Iris pigment epithelial cell (primary cell): ENCODE measurements at places on chromosomes 2 and 18.

DNA sequence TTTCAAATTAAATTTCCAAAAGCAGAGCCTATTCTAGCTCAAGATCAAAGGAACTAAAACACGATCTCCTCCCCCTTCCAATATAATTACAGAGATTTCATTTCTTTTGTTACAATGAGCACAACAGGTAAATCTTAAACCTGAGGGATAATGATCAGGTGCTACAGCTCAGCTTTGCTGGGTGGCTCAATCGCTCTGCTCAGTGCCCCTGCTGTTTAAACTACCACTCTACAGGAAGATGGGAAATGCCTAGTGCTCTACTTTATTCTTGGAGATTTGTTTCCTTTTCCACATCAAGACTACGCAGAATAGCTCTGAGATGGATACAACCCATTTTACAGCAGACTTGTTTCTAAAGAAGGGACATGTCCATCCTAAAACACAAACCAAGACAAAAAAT, 162.3 kb downstream of the TCF4 start:
- no peak for DNase-seq

DNA sequence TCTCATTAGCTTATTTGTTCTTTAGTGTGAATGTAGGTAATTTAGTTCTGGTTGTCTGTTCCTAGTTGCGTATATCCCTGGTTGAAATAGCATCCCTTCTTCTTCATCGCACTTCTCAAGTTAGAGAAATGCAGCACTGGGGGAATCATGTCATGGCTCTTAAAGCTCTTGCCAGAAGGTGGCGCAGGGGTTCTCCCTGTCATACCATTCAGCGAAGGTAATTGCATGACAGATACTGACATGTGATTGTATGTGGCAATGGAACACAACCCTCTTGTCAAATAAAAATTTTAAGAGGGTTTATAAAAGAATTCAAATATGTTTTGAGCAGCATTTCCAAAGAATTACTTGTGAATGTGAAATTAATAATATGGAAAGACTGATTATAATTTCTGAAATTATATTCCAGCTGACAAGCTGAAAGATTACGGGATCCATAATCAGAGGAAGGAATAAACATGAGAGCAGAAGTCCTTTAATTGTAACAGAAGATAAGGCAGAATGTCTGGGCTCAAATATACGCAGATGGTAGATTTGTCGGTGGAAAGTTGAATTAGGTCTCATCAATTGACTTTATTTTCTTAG, 411.7 kb downstream of the DSEL start:
- peak; percentile 84 for DNase-seq

DNA sequence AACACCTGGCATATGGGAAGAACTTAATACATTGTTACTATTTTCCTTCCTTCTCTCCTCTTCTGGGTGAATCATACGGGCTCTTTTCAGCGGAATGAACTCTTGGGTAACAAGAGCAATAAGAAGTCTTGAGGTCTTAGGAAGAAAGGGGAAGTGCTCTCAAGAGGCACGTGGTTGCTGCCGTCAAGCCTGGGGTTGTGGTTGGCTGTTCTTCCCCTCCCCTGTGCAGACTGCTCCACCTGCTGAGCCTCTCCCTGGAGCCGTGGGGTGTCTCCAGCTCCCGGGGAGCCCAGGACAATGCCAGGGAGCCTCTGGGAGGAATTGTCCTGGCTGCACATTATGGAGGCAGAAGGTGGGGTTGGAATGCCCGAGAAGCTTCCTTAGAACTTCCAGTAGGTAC, 19.4 kb downstream of the TOGARAM2 start:
- DNase-seq: no peak

GRCh38 chr2:32627441-32627813, 423 bp upstream of the TTC27 start:
- DNase-seq: peak; percentile 57

- no peak for DNase-seq
These were observed 200.8 kb upstream of the SLC35G4 start for GRCh38 chr18:11408555-11409065.

- DNase-seq: no peak
These were observed 573 bp downstream of the IGFBP2 start for GRCh38 chr2:216633616-216634369.

- no peak for DNase-seq
These were observed 62.0 kb downstream of the SMAD7 start for GRCh38 chr18:48888773-48889080.
